SK-N-SH (cell line): ENCODE measurements at places on chromosomes 13 and 19. TPM values are rescaled to one million over a fixed set of nuclear protein-coding genes. Genes with fewer than 3 reads are reported as not detected.

DNA sequence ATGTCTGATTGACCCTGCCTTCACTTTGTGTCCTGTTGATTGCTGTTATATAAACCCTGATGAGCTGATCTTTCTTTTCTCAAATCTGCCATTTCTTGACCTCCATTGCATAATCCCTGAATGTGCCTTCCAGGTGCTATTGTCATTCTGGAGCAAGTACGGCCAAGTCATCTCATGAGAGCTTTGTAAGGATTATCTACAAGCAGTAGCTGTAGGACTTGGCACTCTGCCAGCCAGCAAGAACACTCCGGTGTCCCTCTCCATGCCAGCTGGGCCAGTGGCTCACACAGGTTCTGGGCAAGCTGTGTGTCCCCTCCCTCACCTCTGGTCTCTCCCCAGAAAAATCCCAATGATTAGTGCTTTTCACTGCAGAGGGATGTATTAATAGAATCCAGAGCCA, 348.1 kb downstream of the FOXO1 start:
- DNase-seq, result peak; percentile 36
- no peak overlapping the region for H3K27ac ChIP-seq
- no peaks in the 10 kb centered on the region for H3K4me1 ChIP-seq
- no peaks in the 10 kb centered on the region for H3K27me3 ChIP-seq
- H3K4me3 ChIP-seq, result no peak overlapping the region

- no peak for DNase-seq
- no peaks in the 10 kb centered on the region for H3K27me3 ChIP-seq
- H3K4me3 ChIP-seq, result no peak overlapping the region
- no peak overlapping the region for H3K27ac ChIP-seq
- no peaks in the 10 kb centered on the region for H3K4me1 ChIP-seq
Observed at GRCh38 chr19:57053401-57053800, 66.4 kb upstream of the USP29 start.

Gene NTF4
- polyA plus RNA-seq, result 0.66 and 1.6 TPM in 2 replicates

Gene NLRP7
- not detected in 2 replicates for polyA plus RNA-seq

- no peaks in the 10 kb centered on the region for H3K27me3 ChIP-seq
- DNase-seq, result no peak
- H3K4me3 ChIP-seq, result no peak overlapping the region
- no peaks in the 10 kb centered on the region for H3K36me3 ChIP-seq
- no peaks in the 10 kb centered on the region for H3K4me1 ChIP-seq
Observed at GRCh38 chr13:74730556-74731331, 596.5 kb upstream of the KLF12 start.

- H3K27ac ChIP-seq, result no peak overlapping the region
- no peaks in the 10 kb centered on the region for H3K4me1 ChIP-seq
- H3K27me3 ChIP-seq, result no peaks in the 10 kb centered on the region; the same call in 1 of the 2 replicates
- H3K36me3 ChIP-seq, result no peaks in the 10 kb centered on the region
Observed at GRCh38 chr19:28301463-28301862, 911.5 kb downstream of the UQCRFS1 start.

DNA sequence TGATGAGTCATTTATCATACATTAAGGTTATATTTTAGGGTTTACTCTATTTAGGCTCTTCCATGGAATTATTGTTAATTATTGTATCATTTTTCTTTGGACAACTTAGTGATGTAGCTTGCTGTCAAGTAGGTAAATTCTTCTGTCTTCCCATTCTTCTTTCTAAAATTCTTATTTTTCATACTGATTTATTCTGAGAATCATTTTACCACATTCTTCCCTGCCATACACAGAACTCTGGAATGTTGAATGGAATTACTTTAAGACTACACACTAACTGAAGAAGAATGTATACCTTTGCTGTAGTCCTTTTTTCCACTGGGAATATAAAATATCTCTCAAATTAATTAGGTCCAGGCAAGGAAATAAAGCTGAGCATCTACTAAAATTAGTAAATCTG, 24.5 kb upstream of the SLC7A1 start:
- no peaks in the 10 kb centered on the region for H3K27me3 ChIP-seq
- peaks cover 11% of the 10 kb centered on the region; the same call in 1 of the 2 replicates for H3K4me1 ChIP-seq
- H3K27ac ChIP-seq, result peak overlapping the region; percentile 80
- no peaks in the 10 kb centered on the region for H3K36me3 ChIP-seq

Gene ZNF577
- 6.8 and 9.6 TPM in 2 replicates for polyA plus RNA-seq

Gene HIPK4
- 0.13 and 0.23 TPM in 2 replicates for polyA plus RNA-seq

- H3K27ac ChIP-seq, result peak overlapping the region; percentile 94
- DNase-seq, result peak; percentile 71
- no peaks in the 10 kb centered on the region for H3K4me1 ChIP-seq
- H3K4me3 ChIP-seq, result peak overlapping the region; percentile 76
Observed at GRCh38 chr13:19782049-19782726, 557 bp downstream of the PSPC1 start.

Gene JAK3
- polyA plus RNA-seq, result 1.3 and 2.0 TPM in 2 replicates

DNA sequence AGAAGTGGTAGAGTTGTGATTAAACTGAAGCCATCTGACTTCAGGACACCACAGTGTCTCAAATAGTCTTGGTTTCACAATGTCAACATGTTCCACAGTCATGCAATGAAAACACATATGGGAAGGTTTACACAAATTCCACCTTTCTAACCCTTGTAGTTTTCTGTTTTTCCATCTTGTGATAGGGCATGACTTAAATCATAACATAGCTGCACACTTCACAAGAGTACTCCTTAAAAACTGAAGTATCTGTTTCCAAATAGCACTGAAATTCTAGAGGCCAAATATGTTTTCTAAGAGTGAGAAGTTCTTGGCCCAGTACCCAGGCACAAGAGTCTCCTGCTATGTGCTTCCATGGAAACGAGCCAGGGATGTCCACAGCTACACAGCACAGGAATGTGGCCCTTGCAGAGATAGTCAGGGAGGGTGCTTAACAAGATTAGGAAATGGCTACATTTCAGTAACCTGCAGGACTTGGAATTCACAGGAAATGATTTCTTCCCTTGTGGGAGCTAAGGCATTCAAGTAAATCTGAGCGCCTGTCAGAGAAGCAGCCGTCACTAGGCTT, 269.1 kb downstream of the NDFIP2 start:
- H3K36me3 ChIP-seq, result no peaks in the 10 kb centered on the region
- peaks cover 8% of the 10 kb centered on the region for H3K4me1 ChIP-seq
- H3K27me3 ChIP-seq, result no peaks in the 10 kb centered on the region
- no peak for DNase-seq

DNA sequence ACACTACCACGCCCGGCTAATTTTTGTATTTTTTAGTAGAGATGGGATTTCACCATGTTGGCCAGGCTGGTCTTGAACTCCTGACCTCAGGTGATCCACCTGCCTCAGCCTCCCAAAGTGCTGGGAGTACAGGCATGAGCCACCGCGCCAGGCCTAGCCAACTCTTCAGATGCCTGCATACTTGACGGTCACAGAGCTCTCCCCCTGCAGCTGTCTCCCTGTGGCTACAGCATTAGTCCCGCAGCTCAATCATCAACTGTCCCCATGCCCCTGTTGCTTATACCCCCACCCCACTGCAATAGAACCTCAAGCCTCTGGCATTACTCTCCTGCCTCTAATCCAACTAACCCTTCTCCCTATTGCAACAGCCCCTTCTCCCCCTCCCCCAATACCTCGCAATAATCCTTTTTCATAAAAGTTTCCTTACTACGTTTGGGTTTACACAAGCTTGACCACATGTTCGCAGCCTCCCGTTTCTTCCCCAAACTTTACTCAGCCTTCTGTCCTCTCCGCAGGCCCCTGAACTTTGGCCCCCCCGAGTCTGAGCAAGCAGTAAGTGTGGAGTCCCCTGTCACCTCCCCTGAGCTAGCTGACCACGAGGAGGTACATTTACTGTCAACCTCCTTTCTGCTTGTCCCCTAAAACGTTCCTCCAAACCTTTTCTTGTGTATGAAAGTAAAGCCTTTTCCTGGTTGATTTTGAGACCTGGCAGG, 1.7 kb downstream of the ZNF77 start:
- peaks cover 5% of the 10 kb centered on the region; the same call in 1 of the 2 replicates for H3K4me1 ChIP-seq
- no peak overlapping the region for H3K4me3 ChIP-seq
- H3K27me3 ChIP-seq, result no peaks in the 10 kb centered on the region
- DNase-seq, result no peak
- no peak overlapping the region for H3K27ac ChIP-seq
- peaks cover 4% of the 10 kb centered on the region for H3K36me3 ChIP-seq

Gene GNG14
- polyA plus RNA-seq, result not detected in 2 replicates

DNA sequence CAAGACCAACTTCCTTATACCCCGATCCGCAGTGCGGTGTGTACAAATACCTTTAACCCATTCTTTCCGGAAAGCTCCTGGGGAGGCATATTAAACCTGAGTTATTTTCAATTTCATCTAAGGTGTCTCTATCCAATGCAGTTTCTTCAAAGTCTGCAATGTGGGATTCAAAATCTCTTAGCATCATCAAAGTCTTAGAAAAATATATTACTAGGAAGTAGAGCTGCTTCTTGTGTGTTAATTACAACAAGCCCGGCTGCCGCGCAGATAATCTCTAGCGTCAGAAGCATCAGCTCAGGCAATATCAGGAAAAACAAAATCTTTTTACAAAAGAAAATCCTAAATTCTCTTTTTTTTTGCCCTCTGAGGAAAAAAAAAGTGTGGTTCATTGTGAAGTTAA, 48.1 kb downstream of the ZNF536 start:
- H3K4me3 ChIP-seq, result no peak overlapping the region
- DNase-seq, result no peak
- no peaks in the 10 kb centered on the region for H3K27me3 ChIP-seq
- no peak overlapping the region for H3K27ac ChIP-seq
- H3K4me1 ChIP-seq, result no peaks in the 10 kb centered on the region
- no peaks in the 10 kb centered on the region for H3K36me3 ChIP-seq

Gene IGFL2
- 0.21 and 0.23 TPM in 2 replicates for polyA plus RNA-seq

GRCh38 chr19:19525611-19526380, 2.9 kb upstream of the YJEFN3 start:
- no peaks in the 10 kb centered on the region for H3K4me1 ChIP-seq
- no peak for DNase-seq
- H3K36me3 ChIP-seq, result peaks cover 9% of the 10 kb centered on the region
- no peaks in the 10 kb centered on the region for H3K27me3 ChIP-seq
- H3K27ac ChIP-seq, result no peak overlapping the region

DNA sequence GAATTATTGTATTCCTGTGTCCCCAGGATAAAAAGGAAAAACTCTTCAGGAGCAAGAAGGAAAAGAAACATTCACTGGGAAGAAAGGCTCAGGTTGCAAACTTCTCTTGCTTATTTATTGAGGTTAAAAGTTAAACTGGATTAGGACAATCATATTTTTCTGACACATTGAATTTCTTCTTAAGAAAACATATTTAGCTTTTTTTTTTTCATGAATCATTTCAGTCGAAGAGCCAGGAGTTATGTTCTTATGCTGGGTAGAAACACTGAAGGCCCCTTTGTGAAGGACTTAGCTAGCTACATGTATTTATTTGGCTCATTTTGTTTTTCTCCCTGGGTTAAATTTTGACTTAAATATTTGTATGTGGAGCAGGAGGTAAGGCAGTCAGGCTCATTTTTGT, 434.0 kb downstream of the KLF5 start:
- H3K36me3 ChIP-seq, result no peaks in the 10 kb centered on the region
- H3K27me3 ChIP-seq, result no peaks in the 10 kb centered on the region
- H3K4me3 ChIP-seq, result no peak overlapping the region
- H3K27ac ChIP-seq, result no peak overlapping the region
- no peak for DNase-seq
- no peaks in the 10 kb centered on the region for H3K4me1 ChIP-seq

DNA sequence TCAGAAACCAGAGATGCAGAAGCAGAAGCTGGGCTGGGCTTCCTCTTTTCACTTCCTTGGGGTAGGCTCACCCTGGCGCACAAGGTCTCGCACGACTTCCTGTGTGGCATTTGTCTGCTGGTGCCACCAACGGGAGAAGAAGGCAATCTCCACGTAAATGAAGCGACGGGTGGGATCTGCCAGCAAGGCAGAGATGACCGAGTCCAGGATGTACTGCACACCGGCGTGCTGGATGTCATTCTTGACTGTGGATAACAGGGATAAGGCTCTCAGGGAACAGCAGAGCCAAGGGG, 1.3 kb downstream of the MAN2B1 start:
- DNase-seq, result no peak
- H3K4me1 ChIP-seq, result peaks cover 29% of the 10 kb centered on the region; the same call in 1 of the 2 replicates
- H3K36me3 ChIP-seq, result peaks cover 14% of the 10 kb centered on the region
- no peak overlapping the region for H3K27ac ChIP-seq
- no peak overlapping the region for H3K4me3 ChIP-seq

- no peak for DNase-seq
- H3K4me3 ChIP-seq, result no peak overlapping the region
- no peak overlapping the region for H3K27ac ChIP-seq
- no peaks in the 10 kb centered on the region for H3K27me3 ChIP-seq
- H3K4me1 ChIP-seq, result no peaks in the 10 kb centered on the region
Observed at GRCh38 chr13:99525967-99526366, 24.7 kb downstream of the TM9SF2 start.

Gene APOE
- polyA plus RNA-seq, result 56.0 and 65.7 TPM in 2 replicates

Gene RASL11A
- polyA plus RNA-seq, result 1.2 and 2.7 TPM in 2 replicates

Gene ONECUT3
- not detected in 2 replicates for polyA plus RNA-seq

- H3K27me3 ChIP-seq, result no peaks in the 10 kb centered on the region
- H3K4me3 ChIP-seq, result no peak overlapping the region
- DNase-seq, result no peak
- H3K27ac ChIP-seq, result peak overlapping the region; percentile 46
Observed at GRCh38 chr13:107185889-107186288, 618.0 kb upstream of the ARGLU1 start.

Gene PSPN
- polyA plus RNA-seq, result 0.41 and 0.59 TPM in 2 replicates

- no peak overlapping the region for H3K4me3 ChIP-seq
- H3K27ac ChIP-seq, result no peak overlapping the region
- no peaks in the 10 kb centered on the region for H3K36me3 ChIP-seq
- no peaks in the 10 kb centered on the region for H3K27me3 ChIP-seq
Observed at GRCh38 chr13:30418717-30419459, 3.4 kb upstream of the UBE2L5 start.

DNA sequence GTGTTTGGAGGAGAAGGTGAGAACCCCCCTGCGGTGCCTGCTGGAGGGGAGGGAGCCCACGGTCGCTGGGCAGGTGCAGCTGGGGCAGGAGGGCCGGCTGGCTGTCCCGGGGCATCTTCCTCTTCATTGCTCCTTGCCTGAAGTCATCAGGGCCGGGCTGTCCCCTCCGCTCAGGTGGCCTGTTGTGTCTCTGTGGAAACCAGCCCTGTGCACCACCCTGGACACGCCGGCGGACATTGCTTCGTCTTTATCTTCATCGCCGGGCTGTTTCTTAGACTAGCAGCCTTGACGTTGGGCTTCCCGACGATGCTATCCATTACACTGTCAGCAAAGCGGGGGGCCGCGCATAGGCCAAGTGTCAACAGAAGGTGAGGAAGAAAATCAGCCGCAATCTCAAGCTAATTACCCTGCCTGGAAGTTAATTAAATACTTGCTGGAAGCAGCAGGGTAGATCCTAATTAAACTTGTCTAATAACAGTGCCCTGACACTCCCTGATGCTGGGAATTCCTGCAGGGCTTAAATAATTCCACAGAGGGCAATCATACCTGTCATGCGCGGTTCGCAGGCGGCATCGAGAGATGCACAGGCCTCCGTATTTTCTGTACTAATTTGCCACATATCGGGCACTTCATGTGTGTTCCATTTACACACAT, 111.4 kb upstream of the SOX1 start:
- peaks cover 5% of the 10 kb centered on the region; the same call in 1 of the 2 replicates for H3K27me3 ChIP-seq
- no peak for DNase-seq
- no peaks in the 10 kb centered on the region for H3K36me3 ChIP-seq
- H3K27ac ChIP-seq, result no peak overlapping the region
- no peaks in the 10 kb centered on the region for H3K4me1 ChIP-seq
- H3K4me3 ChIP-seq, result no peak overlapping the region
